ENCODE measurements at places on chromosomes 3 and 15. TPM values are rescaled to one million over a fixed set of nuclear protein-coding genes. Genes with fewer than 3 reads are reported as not detected.

DNA sequence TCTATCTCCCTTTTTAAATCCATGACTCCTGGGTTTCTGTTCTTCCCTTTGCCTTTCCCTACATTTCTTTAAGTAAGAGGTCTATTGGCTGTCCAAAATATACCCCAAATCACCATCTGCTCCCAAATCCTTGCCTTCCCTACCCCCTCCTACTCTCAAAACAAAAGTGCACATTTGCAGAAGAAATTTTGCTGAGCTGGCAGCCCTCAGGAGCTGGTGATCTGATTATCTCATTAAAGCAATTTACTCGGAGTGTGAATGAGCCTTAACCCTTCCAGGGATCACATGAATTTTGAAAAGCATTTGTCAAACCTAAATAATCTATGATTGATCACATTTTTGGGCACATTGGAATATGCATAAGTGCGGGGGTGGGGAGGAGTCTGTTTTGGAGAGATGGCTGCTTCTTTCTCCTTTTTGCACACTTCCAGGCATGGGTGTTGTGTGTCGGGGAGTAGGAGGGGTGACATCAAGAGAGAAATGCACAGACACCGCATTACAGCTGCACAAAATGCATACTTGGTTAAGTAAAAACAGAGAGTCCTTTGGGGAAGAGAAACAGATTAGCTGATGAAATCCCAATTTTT lies 892.6 kb downstream of the TUSC7 start:
- DNase-seq = no peak

GRCh38 chr15:79896634-79897379 lies at the start of gene MTHFS:
MTHFS (minus strand) TSS chr15:79897014; CDS start chr15:79896988, 26 bp downstream.
- peak; percentile 81 for DNase-seq

DNA sequence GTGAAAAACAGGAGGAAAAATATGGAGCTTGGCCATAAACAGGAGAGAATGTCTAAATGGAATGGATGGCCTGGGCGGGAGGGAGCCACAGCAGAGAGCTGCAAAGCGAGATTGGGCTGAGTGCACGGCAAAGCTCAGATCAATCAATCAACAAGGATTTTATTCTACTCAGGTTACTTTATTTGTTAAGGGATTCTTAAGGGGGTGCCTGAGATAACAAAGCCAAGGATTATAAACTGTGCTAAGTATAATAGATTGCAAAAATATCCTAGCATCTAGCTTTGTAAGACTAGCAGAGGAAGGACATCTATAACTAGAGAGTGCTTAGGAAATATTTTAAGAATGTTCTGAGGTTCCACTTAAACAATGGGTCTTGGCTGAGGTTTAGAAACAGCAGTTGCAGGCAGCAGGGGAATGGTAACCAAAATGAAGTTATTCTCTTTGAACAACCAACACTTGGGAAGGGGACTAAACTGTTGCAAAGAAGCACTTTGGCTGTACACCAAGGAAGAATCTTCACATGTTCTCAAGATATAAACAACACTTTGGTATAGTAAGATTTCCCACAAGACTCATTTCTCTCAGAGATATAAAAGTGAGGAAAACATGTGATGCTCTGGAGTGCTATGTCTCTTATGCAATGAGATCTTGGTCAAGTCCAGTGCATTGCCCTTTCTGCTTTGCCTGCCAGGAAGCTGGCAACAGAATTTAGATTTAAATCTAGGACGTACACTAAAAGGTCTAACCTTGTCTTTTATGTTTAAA lies 35.5 kb downstream of the TMEM212 start:
- DNase-seq = no peak

GRCh38 chr3:13243586-13243985 lies 170.4 kb upstream of the IQSEC1 start:
- DNase-seq = no peak

TOPAZ1 gene
- total RNA-seq = not detected

CHRNA7 gene
- 1.5 TPM for total RNA-seq

Measured in left cardiac atrium (tissue), 4 donors.